ENCODE measurements at places on chromosomes 13 and 19.

GRCh38 chr19:51559240-51559639, 11.8 kb upstream of the ZNF175 start:
- DNase-seq = no peak

DNA sequence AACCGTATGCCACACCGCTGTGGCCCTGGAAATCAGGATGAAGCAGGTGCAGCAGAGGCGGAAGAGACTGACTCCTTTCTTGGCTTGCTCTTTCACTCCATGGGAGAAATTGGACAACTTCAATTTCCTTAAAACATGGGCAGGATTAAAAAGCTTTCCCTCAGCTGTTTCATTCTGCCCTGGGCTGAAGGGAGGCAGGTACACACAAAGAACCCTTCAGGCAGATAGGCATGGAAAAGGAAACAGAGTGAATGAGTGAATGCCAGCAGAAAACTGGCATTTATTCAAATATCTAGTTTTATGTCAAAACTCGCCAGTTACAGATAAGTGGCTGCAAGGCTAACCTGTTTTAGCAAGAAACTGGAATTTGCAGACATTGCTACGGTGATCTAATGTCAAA, 71.0 kb upstream of the SLC15A1 start:
- DNase-seq = no peak

GRCh38 chr19:32649751-32650150, 25.2 kb downstream of the ANKRD27 start:
- no peak for DNase-seq

GRCh38 chr13:106484084-106484483, 51.4 kb downstream of the EFNB2 start:
- no peak for DNase-seq

- no peak for DNase-seq
These were observed 90.4 kb downstream of the COL4A1 start for GRCh38 chr13:110216398-110217041.

- no peak for DNase-seq
These were observed 3.3 kb upstream of the ADGRE5 start for GRCh38 chr19:14377883-14378328.

DNA sequence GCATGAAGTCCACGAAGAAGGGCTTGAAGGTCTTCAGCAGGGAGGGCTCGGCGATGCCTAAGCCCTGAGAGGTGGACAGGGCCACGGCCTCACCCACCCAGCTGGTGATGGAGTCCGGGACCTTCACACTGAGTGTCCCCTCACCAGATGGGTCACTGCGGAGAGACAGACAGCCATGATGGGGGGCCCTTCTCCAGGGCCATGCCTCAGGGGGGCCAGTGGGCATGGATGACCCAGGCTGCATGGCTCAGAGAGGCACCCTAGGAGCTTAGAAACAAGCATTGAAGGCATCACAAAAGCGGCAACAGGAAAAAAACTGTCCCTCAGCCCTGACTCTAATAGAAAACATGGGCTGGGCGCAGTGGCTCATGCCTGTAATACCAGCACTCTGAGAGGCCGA, 63.2 kb downstream of the F2RL3 start:
- no peak for DNase-seq

GRCh38 chr13:39106216-39107005, 68.2 kb downstream of the NHLRC3 start:
- DNase-seq = no peak

- DNase-seq = no peak
These were observed 54.6 kb downstream of the SPATA13 start for GRCh38 chr13:24215126-24215525.

DNA sequence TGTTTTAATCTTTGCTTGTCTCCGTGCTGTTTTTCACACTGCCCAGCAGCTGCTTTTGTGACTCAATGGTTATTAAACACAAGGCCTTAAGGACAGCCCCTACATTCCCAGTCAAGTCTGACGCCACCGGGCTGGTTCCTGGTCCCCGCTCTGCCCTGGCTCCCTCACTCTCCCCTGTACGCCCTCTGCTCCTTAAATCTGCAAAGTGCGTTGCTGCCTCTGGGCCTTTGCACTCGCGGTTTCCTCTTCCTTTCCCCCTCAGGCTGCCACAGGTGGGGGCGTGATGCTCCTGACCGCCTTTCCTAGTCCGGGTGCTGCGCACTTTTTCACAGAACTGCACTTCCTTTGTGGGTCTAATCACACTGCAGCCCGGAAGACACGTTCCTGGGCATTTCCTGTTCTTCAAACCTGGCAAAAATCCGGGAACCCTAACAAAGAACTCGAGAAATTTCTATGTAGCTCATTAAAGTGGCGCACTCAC, 25.6 kb downstream of the NOSIP start:
- no peak for DNase-seq

GRCh38 chr19:13134626-13135025, 15.5 kb downstream of the STX10 start:
- no peak for DNase-seq

GRCh38 chr13:100511466-100511865, 77.1 kb downstream of the GGACT start:
- DNase-seq = no peak

GRCh38 chr13:23956106-23956505, 58.8 kb upstream of the C1QTNF9B start:
- no peak for DNase-seq

DNA sequence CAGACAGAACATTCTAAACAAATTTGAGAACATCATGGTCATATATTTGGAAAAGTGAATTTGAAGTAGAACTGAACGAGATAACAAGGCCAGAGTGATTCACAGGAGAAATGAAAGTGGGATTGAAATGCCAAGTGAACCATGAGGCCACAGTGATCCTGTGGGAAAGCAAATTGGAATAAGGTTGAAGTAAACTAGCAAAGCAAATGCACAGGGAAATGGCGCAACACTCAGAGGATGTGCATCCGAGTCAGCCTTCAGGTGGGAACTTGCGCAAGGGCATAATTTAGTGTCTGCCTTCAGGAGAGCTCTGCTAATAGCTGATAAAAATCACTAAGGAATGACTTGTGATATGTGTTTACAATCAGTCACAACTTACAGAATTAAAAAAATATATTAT, 696.6 kb downstream of the LIG4 start:
- DNase-seq = no peak

- no peak for DNase-seq
These were observed 304.0 kb downstream of the TDRD3 start for GRCh38 chr13:60700994-60701393.

DNA sequence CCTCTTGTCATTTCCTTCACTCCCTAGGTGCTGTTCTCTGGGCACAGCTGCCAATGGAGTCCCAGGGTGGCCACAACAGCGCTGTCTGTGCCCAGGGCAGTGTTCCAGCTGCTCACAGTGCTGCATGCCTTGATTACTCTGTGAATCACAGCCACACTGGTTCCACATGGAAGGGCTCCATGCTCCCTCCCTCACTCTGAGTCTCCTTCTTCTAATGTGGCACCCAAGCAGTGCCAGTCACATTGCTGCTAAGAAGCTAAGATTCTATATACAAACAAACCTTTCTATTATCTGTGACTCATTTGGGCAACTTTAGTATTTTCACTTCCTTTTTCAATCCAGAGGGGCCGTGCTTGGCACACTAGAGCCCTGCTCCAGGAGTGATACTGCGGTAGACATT, 248.7 kb downstream of the TDRD3 start:
- no peak for DNase-seq

GRCh38 chr13:41053384-41053826, 7.9 kb upstream of the WBP4 start:
- no peak for DNase-seq

DNA sequence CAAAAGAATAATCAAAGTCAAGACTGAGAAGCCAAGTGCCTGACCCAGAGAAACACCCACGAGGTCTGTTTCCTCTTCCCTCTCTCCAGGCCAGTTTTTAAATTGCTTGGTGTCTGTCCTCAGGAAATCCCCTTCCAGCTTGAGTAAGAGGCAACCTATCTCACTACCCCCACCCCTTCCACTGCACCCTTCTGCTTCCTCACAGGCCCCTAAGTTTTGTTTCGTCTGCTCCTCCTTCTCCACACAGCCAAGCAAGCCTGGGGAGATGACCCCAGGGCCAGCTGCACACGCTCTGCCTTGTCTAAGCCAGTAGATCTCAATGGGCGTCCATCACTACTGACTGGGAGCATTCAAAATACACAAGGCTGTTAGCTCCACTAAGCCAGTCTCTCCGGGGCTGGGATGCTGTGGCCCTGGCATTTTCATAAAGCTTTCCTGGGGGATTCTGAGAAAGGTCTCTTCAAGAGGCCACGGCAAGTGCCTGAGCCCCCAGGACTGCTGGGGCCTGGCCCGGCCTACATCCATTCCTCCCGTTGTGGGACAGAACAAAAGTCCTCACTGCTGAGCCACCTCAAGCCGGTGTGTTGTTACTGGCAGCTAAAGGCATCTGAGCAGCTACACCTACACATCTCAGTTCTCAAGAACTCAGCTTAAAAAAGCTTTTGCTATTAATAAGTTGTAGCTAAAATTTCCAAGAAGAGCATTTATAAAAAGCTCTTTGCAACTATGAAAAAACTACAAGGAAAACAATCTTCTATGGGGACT, 14.9 kb upstream of the IL4I1 start:
- no peak for DNase-seq

DNA sequence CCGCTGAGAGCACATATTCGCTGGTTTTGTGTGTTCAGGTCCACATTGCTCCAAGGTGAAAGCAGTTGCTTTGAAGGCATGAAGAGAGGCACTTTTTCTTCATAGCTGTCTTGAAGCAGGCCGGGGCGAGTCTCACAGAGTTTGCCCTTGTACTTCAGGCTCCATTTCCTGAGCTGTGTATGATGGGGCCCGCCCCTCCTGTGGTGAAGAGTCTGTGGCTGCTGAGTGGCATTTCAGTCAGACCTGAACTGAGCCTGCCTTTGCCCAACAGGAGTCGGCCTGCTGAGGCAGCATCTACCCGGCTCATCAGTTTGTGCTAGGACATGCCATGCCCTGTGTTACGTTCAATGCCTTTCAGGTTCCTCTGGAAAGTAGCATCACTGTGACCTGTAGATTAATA, 44.4 kb upstream of the C1QTNF9 start:
- peak; percentile 65 for DNase-seq

DNA sequence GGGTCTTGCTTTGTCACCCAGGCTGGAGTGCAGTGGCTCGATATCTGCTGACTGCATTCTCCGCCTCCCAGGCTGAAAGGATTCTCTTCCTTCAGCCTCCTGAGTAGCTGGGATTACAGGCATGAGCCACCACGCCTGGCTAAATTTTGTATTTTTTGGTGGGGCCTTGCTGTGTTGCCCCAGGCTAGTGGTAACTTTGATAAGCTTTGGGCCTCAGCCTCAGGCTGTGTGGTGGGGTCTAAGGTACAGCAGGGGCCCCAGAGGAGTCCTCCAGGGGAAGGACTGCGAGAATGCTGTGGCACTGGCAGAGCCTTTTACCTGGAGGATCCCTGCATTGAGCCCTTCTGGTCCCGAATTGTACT, 7.2 kb downstream of the DOT1L start:
- DNase-seq = no peak

DNA sequence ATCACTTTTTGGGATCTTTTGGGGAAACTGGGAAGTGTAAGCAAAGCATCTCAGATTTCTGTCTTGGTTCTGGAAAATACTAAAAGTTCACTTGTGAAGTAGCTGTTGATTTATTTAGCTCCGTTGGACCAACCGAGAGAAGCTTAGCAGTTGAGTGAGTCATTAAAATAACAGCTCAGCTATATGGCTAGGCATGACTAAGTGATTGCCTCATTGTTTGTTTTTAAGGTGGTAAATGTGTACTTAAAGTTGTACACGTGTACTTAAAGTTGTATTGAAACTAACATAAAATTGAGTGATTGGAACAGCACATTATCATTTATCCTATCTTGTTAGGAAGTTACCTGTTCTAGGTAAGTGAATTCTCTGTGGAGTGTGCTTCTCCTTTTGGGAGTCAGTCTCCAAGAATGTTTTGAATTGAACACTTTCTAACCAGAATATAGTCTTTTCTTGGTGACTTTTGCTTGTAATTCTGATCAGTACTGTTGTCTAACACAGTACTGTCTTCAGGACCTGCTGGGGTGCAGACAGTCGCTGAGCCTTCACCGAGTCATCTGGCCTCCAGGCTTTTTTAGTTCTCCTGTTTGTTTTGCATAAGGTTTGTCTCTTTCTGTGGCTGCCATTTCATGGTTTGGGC, 2.9 kb upstream of the DCUN1D2 start:
- DNase-seq = no peak

GRCh38 chr13:23695711-23696464, 125.7 kb downstream of the TNFRSF19 start:
- peak; percentile 45 for DNase-seq

DNA sequence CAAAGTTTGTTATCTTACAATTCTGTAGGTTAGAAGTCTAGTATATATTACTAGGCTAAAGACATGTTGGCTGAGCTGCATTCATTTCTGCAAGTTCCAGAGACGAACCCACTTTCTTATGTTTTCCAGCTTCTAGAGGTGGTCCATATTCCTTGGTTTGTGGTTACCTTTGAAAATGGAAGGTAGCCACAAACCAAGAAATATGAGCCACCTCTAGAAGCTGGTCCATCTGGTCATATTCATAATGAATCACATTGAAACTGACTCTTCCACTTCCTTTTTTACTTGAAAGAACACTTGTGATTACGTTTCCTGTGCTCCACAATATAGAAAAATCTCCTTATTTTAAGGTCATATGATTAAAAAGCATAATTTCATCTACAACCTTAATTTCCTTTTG, 943.0 kb upstream of the PCDH9 start:
- no peak for DNase-seq

- no peak for DNase-seq
These were observed 799.7 kb downstream of the DACH1 start for GRCh38 chr13:71067165-71067815.

GRCh38 chr13:101892296-101892695, 439.8 kb downstream of the ITGBL1 start:
- no peak for DNase-seq

DNA sequence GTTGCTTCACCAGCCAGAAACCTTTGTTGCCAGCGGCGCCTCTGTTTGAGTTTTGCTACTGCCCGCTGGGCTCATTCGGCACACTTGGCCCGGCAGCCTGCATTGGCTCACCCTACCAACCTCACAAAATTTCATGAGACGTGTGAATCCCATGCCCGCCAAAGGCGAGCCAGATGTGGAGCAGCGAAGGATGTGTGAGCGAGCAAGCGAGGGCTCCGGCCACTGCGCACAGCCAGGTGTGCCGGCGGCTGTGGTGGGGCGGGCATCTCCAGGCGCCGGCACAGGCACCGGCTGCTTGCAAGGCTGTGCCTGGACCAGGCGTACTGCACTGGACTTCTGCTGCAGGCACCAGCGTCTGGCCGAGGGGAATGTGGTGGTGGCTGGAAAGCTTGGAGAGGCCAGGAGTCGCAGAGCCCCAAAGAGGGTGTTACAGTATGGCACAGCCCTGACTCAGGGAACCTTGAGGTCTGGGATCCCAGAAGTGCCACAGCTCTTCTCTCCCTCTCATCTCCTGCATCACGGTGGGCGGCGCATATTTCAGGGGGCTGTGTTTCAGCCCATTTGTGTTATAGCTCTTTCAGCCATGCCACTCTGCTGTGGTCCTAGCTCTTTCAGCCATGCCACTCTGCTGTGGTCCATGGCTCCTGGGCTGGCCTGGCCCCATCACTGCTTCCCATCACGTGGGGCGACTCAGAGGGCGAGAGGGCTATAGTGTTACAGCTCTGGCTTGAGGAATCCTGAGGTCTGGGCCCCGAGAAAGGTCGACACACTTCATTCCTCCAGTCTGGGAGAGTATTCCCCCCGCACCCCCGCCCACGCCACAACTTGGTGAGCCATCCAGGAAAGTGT, 592.0 kb upstream of the SLITRK5 start:
- no peak for DNase-seq
